ENCODE measurements at places on chromosomes 4 and X. TPM values are rescaled to one million over a fixed set of nuclear protein-coding genes. Genes with fewer than 3 reads are reported as not detected.

The MAGEE2 gene
- total RNA-seq: 0.15 TPM

The BMPR1B gene
- 1.8 TPM for total RNA-seq

The FAM184B gene
- total RNA-seq: not detected

The IRS4 gene
- not detected for total RNA-seq

The SUPT20HL1 gene
- not detected for total RNA-seq

The ZCCHC12 gene
- total RNA-seq: not detected

The SPANXA2 gene
- total RNA-seq: not detected

The PLP1 gene
- 3.8 TPM for total RNA-seq

The CITED1 gene
- not detected for total RNA-seq

The TSPAN6 gene
- 5.4 TPM for total RNA-seq

The EVC gene
- total RNA-seq: 7.5 TPM

The EPGN gene
- total RNA-seq: not detected

The NWD2 gene
- not detected for total RNA-seq

The CT55 gene
- total RNA-seq: not detected

The CD38 gene
- 0.96 TPM for total RNA-seq

The CXorf49 gene
- not detected for total RNA-seq

The TMEM156 gene
- not detected for total RNA-seq

The RRH gene
- total RNA-seq: not detected

The INTU gene
- total RNA-seq: 3.0 TPM

The CABS1 gene
- total RNA-seq: not detected

The VCX3B gene
- not detected for total RNA-seq
